ENCODE measurements at places on chromosomes 12 and 14.
A peak's percentile ranks its signal among the peaks of the same experiment; 100 is the strongest.

DNA sequence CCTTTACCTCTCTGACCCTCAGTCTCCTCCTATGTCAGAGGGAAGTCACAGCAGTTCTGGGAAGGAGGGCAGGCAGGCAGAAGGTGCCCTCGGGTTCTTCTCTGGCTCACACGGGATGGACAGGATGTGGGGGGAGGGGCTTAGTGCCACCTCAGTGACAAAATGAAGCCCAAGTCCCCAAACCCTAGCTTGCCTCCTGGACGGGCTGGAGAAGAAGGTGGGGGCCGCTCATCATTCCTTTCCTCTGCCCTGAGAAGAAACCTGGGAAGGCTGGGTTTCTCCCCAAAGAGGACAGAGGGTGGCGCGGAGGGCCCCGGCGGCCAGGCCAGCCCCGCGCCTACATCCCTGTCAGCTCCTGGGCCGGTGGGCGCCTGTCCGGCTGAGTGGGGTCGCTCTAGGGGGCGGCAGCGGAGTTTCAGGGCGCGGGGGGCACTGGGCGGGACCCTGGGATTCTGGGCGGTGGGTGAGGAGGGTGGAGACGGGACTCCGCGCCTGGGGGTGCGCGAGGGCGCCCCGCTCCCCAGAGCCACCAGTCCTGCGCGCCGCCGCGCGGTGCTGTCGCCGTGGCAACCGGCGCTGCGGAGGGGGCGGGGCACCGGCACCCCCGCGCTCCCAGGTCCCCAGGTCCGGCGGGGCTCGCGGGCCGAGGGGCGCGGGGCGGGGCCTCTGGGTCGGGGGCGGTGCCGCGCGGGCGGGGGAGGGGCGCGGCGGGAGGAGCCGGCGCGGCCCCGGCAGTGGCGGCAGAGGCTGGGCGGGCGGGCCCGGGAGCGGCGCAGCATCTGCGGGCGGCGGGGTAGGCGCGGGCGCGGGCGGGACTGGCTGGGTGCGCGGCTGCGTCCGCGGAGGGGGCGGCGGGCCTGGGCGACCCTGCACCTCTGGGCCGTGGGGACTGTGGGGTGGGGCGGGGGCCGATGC, at the start of gene TMEM121:
Gene TMEM121 (plus strand): TSS at position 723 of the 915 bp plus-strand sequence. CDS start 2,252 bp downstream, outside the sequence.
- peak; percentile 7 for DNase-seq

DNA sequence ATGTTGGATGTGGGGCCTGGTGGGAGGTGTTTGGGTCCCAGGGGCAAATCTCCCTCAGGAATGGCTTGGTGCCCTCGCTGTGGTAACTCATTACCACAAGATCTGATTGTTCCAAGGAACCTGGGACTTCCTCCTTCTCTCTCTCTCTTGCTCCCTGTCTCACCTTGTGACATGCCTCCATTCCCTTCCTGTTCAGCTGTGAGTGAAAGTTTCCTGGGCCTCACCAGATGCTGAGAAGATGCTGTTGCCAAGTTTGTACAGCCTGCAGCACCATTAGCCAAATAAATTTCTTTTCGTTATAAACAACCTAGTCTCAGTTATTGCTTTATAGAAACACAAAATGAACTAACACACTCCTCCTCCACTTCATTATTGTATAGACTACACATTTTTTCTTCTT, 759.8 kb upstream of the MDGA2 start:
- no peak for DNase-seq

DNA sequence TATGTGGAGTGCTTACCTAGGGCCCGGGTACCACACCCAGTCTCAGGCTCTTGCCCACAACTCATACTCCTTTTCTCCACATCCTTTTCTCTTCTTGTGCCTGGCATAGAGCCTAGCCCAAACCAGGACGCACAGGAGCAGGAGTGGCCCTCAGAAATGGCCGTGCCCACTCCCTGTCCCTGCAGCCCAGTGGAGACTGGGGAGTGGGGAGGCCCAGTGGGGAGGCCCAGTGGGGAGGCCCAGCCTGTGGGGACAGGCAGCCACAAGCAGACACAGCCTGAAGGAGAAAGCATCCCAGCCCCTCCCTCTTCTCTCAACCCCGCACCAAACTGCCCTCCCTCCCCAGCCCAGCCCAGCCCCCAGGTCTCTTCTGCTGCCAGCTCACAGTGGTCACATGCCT, 196.8 kb downstream of the KIF26A start:
- DNase-seq, result no peak

GRCh38 chr14:36626151-36626550, 35.5 kb upstream of the PAX9 start:
- DNase-seq, result no peak

DNA sequence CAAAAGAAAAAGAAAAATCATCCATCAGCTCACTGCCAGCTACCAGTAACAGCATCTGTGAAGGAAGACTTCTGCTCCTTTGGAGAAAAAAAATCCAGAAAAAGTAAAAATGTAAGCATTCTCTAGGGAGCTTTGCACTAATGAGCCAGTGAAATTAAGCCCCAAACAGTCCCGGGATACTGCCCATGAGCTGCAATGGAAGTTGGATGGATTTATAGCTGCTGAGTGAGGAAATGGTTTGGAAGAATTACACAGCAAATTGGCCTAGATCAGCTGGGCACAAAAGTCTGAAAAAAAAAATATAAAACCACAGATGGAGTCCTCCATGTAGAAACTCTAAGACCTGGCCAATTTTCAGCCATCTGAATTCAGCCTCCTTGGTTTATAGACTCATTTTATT, 462.9 kb upstream of the USP15 start:
- DNase-seq, result no peak

GRCh38 chr14:51652168-51653078, 713 bp downstream of the FRMD6 start:
- no peak for DNase-seq

GRCh38 chr12:4540638-4541037, 1.9 kb downstream of the RAD51AP1 start:
- DNase-seq, result no peak

DNA sequence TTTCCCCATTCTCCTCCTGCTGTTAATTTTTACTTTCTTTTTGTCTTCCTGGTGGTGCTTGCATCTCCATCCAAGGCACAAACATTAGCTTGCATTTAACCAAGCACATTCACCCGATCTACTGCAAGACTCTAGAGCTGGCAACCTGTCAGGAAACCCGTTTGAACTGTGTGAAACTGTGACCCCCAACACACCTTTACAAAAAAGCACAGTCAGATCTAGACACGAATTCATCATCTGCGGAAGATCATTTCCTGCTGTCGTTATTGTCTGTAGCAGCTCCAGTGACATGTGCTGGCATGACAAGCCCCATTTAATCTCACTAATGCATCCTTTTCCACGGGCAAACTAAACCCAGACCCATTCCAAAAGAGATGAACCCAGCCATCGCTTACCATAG, 340.5 kb downstream of the VRK1 start:
- DNase-seq, result no peak

DNA sequence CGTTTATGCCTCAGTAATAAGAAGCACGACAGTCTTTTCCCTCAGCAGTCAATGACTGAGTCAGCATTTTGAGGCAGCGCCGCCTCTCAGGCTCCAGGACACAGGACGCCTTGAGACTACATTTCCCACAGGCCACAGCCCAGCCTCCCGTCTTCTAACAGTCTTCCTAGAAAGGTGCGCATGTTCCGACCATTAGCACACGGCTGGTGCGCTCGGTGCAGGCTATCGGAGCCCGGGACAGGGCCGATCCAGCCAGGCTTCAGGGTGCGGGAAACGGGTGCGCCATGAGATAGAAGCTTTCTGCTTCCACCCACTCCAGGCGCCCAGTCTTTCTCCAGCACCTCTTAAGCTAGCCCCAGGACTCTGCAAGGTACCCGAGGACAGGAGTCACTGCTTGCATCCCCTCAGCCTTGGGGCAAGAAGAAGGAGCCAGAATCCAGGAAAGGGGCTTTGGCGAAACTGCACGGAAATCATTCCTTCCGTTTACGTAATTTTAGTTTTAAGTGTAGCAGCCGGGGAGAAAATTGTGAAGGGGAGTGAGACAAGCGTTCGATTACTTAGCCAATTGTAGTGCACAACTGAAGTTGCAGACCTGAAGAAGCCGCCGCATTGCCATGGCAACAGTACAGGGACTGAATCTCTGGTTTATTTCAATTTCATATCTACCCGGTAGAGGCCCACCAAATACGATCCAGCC, 54.0 kb downstream of the ZNF641 start:
- DNase-seq, result peak; percentile 78

GRCh38 chr14:21098076-21098891, at the start of gene ZNF219:
TSS of gene ZNF219 (minus strand) at chr14:21098655. CDS start at chr14:21093591, 5,064 bp downstream.
- peak; percentile 55 for DNase-seq

DNA sequence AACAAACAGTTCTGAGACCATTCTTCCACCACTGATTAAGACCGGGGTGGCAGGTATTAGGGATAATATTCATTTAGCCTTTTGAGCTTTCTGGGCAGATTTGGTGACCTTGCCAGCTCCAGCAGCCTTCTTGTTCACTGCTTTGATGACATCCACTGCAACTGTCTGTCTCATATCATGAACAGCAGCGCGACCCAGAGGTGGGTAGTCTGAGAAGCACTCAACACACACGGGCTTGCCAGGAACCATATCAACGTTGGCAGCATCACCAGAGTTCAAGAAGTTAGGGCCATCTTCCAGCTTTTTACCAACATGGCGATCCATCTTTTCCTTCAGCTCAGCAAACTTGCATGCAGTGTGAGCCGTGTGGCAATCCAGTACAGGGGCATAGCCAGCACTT, 16.9 kb downstream of the AEBP2 start:
- DNase-seq, result no peak

GRCh38 chr12:93448796-93449195, 7.0 kb upstream of the UBE2N start:
- no peak for DNase-seq

All from fibroblast of skin of abdomen (primary cell).